ENCODE measurements at places on chromosomes 2 and 18.

GRCh38 chr2:95327861-95328260 is 30.7 kb downstream of the KCNIP3 start:
- DNase-seq = no peak

DNA sequence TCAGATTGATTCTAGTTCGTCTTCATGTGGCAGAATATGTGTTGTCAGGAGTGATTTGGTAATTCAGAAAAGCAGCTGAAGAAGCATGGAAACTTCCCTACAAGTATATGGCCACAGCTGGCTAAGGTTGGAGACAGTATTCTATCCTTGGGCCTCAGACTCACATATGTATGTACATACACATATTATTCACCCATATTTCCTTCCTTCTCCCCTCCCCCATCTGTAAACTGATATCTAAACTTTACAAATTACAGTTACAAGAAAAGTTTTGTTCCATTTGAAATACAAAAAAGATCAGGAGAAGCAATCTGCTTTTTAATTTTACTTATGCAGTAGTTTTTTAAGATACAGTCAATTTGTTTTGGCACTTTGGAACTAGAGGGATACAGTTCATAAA is 3.1 kb downstream of the SP3 start:
- no peak for DNase-seq

GRCh38 chr2:63850649-63851048 is 9.0 kb downstream of the UGP2 start:
- DNase-seq = no peak

DNA sequence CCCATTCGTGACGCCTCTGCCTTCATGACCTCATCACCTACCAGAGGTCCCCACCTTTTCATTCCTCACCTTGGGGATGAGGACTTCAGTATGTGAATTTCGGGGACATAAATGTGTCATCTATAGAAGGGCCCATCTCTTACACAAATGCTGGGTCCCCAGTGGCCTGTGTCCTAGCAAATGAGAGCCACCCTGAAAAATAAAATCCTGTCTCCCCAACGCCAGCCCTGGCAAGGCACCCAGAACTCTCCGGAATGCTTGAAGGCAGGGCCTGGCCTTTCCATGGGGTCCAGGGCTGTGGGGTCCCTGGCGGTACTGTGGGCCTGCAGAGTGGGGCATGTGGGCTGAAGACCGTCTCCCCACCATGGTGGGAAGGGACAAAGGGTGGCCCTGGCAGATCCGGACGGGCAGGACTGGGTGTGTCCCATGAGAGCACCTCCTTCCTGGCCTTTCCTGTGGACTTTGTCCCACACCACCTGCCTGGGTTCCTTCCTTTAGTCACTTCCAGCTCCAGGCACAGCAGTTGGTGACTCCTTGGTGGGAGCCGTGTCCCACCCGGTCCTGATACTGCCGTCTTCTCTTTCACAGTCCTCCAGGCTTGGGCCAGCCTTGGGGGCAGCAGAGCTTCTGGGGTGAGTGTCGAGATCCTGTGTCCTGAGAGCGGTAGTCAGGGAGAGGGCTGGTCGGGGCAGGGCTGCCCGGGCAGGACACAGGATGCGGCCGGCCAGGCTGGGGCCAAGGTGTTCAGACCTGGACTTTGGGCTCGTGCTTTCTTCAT is 18.6 kb downstream of the CAPN10 start:
- no peak for DNase-seq

DNA sequence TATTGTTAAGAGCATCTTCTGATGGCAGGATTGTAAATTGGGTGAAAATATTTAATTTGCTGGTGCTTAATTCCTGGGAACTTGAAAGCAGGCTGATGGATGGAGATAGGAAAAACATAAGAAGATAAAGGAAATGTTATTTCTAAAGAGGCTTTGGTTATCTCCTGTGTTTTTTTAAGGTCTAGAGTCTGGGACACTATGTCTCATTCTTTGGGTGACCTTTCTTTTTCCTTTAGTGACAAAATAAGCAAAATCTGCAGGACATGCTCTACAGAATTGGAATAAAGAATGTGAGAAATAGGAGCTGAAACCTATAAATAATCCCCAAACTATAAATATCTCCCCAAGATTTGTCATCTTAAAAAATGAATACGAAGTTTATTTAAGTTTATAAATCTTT is 241.7 kb downstream of the DSC3 start:
- DNase-seq = no peak

DNA sequence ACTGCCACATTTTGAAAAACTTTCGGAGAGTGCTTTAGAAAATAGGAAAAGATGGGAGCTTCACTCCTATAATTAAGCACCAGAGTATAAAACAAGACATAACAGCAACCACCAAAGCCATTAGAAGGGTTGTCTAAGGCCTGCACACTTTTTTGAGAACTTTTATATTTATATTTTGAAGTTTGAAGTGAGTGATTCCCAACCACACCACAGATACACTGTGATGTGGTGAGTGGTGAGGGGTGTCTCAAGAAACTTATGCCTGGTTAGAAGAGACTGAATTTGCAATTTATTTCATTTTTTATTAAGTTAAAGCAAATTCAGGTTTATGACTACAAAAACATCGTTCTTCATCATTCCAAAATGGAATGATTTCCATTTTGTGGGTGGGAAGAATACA is 161.9 kb downstream of the DNAH6 start:
- DNase-seq = no peak

GRCh38 chr2:220162320-220162719 is 534.9 kb downstream of the SLC4A3 start:
- DNase-seq = no peak
